ENCODE measurements at places on chromosomes 3 and 15.
A peak's percentile ranks its signal among the peaks of the same experiment; 100 is the strongest.

- DNase-seq = no peak
Observed at GRCh38 chr3:159861369-159861987, 127.2 kb upstream of the IL12A start.

- DNase-seq = no peak
Observed at GRCh38 chr3:4091786-4092185, 211.4 kb upstream of the SETMAR start.

GRCh38 chr3:149646181-149646766, 11.6 kb downstream of the WWTR1 start:
- no peak for DNase-seq

GRCh38 chr15:100333236-100333635, 8.5 kb downstream of the ADAMTS17 start:
- peak; percentile 67 for DNase-seq

DNA sequence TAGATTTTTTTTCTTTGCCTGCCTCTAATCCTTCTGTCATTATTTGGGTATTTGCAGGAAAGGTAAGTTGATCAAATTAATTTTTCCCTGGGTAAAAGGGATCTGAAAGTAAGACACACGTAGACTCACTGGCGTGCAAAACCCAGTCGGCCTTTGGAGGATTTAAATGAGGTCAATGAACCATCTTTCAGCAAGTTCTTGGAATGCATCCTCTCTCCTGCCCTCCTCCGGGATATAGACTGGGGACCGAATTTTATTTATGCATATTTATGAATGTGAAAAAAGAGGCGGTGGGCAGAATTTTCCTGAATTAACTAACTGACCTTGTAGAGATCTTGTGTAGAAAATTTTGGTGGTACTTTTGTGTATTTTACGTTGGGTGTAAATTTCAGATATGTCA, 2.2 kb downstream of the CADM2 start:
- DNase-seq = no peak

DNA sequence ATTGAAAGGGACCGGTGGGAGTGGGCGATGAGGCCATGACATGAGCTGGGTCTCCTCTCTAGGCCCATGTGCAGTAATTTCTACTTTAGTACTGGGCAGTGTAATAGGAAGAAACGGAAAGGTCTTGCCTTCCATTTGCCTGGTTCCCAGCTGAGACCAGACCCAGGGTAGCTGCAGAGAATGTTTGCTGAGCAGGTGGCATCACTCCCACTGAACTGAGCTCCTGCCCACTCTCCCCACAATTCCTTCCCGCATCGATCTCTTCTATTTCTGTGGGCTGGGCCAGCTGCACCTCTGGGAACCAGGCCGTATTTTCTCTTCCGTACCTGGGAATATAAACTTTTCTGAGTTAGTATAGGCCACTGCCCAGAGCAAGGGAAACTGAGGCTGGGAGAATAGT, 15.8 kb downstream of the ESYT3 start:
- DNase-seq = peak; percentile 31

GRCh38 chr15:74337146-74337545, 30.3 kb downstream of the CYP11A1 start:
- no peak for DNase-seq

- DNase-seq = no peak
Observed at GRCh38 chr3:50334339-50335075, 6.1 kb downstream of the RASSF1 start.

DNA sequence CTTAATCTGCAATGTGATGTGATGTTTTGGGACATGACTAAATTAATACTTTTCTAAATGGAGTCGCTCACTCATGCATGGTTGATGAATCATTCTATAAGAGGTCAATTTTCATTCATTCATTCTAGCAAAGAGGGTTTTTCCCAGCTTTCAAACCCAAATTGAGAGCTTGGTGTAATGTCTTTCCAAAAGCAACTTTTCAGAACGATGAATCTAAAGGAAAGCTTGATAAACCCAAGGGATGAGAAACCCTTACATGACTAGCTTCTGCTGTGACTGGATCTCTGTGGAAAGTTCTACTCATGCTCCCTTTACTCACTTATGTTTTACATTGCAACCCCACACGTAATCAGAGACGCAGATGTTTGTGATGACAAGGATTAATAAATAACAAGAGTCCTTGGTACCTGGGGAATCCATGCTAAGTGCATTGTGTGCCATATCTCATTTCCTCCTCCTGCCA, 47.7 kb downstream of the PDZRN3 start:
- no peak for DNase-seq

DNA sequence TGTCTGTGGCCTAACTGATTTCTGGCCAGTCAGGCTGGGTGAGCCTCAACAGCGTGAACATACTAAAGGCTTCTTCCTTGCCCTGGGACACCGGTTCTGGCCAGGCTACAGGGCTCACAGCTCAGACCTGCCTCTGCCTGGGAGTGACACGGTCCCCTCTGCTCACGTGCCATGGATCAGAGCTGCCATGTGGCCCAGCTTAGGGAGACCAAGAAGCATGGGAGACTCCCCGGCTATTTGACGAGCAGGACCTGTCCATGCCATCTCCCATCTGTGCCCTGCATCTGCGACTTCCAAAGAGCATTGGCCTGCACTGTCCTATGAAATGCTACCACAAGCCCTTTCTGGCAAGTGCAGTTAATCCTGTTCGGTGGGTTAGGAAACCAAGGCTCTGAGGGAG, 57.4 kb downstream of the APBA2 start:
- no peak for DNase-seq

DNA sequence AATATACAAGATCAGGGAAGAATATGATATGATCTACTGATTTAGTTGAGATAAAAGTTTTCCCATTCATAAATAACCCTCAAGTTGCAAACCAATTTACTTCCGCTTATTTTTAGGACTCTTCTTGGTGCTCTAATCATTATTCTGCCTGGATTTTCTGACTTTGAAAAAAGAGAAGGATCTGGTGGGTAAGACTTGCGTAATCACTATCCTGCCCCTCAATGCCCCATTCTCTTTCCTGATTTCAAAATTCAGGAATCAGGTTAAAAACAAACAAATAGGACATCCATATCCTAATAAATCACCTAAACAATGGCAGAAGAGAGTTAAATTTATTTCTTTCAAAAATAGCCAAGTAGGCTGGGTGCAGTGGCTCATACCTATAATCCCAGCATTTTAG, 127.5 kb downstream of the CLASP2 start:
- no peak for DNase-seq

- no peak for DNase-seq
Observed at GRCh38 chr15:31080591-31081014, 20.9 kb downstream of the TRPM1 start.

GRCh38 chr3:60720736-60721135, 530.5 kb downstream of the FHIT start:
- no peak for DNase-seq

- no peak for DNase-seq
Observed at GRCh38 chr3:192422997-192423342, 304.4 kb downstream of the FGF12 start.

DNA sequence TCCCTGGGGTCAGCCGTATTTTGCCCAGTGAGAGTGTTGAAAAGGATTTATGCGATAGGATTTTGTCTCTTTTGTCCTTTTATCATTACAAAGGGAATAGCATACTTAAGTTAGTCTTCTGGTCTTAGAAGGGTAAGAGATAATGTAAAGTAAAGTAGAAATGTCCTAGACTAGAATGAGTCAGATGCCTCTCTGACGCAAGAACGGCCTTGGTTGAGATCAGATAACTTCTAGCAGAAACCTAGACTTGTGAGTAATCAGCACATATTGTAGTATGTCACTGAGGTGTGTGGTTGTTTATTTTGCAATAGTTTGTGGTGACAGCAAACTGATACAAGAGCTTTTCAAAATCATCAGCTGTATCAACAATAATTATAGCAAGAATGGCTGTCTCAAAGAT, 866.1 kb downstream of the NSUN3 start:
- no peak for DNase-seq

DNA sequence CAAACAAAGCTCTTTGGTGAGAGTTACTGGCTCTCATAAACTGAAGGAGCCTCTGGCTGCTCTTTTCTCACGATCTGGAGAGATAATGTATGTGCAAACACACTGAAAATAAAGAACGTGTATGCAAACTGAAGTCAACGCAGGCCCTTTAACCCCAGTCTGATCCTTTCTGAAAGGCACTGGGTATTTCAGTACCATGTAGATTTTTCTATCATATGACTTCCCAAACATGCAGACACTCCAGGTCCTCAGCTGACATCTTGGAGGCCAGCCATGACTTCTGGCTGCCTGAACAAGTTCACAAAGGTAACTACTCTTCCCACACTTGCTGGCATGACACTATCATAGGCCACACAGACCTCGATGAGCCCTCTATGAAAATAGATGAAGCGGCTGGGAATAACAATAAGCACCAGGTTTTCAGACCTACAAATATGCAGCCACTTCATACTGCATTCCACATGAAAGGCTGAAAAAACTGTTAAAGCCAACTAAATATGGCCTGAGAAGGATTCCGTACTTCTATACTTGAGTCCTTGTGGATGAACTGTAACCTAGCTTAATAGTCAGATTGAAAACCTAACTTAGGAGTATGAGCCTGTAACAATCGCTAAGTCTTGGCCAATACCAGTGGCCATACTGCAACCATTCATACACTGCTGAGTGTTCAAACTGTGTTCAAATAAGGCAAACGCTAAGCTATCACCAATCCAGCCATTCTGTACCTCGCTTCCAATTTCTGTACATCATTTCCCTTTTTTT, 121.3 kb downstream of the THRB start:
- no peak for DNase-seq

DNA sequence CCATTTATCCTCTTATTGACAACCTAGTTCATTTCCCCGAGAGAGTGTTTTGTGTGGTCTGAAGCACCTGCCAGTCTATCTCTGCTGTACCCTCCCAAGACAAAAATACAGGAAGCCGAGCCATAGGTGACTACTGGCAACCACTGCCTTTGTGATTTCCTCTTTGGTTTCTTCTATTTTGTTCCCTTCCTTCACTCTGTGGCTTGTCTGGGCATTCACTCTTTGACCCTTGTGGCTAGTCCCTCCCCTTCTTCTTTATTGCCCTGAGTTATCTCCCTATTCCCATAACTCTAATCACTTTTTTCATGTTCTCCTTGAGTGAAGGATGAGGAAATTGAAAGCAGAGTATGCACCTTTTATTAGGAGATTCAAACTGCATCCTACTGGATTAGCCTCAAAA, at the start of gene ADGRG7:
Gene ADGRG7 (plus strand): TSS at position 297 of the 400 bp plus-strand sequence. CDS start 256 bp downstream, outside the sequence.
- no peak for DNase-seq

DNA sequence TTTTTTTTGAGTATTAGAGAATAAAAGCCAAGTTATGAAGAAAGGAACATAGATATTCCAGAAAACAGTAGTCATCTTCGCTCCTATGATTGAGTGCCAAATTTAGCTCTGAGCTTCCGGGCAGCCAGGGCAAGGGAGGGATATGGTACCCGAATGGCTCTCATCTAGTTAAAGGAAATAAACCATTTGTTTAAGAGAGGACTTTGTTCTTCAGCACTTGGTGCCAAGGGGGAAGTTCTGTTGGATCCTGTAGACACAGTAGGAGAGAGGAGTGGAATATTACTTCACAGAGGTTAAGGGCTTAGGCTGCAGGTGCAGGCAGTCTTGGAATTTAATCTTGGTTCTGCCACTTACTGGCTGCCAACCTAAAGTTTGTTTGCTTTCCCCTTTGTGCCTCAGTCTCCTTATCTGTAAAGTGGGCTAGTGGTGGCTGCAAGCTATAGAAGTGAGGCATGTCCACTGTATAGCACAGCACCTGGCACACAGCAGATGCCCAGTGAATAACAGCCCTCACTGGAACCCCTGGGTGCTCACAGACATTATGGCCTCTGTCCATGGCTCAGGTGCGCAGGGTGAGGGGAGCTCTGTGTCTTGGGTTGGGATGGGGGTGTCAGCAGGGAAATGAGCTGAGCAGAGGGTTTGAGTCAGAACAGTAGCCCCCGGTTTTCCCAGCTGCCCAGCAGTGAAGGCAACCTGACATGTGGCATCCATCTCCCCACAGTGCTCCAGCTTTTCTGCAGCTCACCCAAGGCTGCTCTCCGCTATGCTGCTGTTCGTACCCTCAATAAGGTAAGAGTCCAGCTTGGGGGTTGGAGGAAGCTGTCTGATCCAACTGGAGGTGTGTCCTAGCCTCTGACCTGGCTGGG, 10.4 kb downstream of the COPG1 start:
- DNase-seq = no peak

DNA sequence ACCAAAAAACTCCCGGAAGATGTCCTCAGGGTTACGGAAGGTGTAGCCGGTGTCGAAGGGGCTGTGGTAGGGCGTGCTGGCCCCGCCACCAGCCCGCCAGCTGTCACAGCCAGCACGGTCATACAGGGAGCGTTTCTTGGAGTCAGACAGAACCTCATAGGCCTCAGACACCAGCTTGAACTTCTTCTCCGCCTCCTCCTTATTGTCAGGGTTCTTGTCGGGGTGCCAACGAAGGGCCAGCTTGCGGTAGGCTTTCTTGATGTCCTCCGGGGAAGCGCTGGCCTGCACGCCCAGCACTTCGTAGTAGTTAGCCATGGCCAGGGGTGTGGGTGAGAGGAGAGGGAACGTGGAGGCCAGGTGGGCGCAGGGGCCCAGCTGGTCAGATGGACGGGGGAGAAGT, 3.8 kb downstream of the DNAJB8 start:
- no peak for DNase-seq

DNA sequence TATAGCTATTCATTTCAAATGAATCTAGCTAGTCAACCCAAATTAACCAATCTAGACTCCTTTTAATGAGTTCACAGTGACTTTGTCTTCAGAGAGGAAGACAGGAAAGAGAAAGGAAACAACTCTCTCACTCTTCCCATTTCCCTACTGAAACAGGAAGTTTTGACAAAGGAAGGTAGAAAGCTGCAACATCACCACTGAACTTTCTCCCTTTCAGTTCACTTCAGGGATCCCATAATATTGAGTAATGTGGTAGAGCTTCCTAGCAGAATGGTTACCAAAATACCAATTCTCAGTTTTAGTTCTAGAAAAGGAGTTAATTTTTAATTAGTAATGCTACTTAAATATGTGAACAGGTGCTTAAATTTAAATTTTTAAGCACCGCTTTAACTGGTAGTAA, 7.5 kb downstream of the VPS13C start:
- DNase-seq = no peak

GRCh38 chr15:46854564-46854963, 862.7 kb upstream of the SEMA6D start:
- no peak for DNase-seq

- no peak for DNase-seq
Observed at GRCh38 chr15:74664028-74664616, 31.7 kb downstream of the EDC3 start.

GRCh38 chr15:100196326-100197058, 145.3 kb downstream of the ADAMTS17 start:
- peak; percentile 47 for DNase-seq
